Cortex of kidney (tissue), 1 donor: ENCODE measurements at places on chromosomes 2 and 18.

DNA sequence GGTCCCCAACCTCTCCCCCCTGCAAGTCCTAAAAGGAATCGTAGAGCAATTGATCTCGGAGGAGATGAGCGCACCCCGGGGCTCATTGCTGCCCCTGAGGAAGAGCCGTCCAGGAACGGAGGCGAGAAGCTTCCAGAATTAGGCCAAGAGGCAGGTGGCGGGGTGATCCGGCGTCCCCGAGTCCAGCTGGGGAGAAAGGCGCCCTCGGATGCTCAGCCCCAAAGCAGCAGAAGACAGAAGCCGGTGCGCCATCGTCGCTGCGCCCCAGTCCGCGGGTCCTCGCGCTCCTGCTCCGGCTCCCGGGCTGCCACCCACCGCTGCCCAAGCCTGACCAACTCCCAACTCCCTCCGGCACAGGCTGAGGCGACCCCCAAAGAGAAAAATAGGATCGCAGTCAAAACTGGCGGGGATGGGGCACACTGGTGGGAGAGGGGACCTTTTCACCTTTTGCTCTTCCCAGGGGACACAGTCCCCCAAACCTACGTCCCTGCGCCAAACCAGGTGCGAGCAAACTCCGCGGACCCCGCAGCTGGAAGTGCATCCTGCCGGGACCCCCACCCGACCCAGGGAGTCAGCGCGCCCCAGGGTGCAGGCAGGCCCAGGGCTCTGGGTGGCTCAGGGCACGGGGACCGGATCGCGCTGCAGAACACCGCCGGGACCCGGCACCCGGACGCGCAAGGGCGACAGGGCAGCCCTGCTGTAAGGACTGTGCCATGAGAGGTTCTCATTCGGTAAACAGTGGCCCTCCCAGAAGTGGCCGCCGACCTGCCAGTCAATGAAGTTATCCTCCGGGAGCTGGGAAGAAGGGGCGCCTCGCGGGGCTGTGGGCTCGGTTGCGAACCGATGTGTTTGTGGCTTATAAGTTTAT lies 8.4 kb upstream of the MEIS1 start:
- no peak for DNase-seq

- DNase-seq: no peak
These were observed 25.6 kb upstream of the EFEMP1 start for GRCh38 chr2:55949211-55949610.

DNA sequence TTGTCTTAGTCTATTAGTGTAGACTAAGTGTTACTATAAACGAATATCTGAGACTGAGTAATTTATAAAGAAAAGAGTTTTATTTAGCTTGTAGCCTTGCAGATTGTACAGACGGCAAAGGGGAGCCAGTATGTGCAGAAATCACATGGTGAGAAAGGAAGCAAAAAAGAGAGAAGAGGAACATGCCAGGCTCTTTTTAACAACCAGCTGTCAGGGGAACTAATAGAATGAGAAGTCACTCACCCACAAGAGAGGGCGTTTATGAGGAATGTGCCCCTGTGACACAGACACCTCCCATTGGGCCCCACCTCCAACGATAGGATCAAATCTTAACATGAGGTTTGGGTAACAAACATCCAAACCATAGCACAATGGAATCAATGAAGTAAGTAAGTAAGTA lies 20.6 kb upstream of the ZNF804A start:
- no peak for DNase-seq

GRCh38 chr2:20326163-20326780 lies 24.4 kb downstream of the PUM2 start:
- no peak for DNase-seq

- DNase-seq: no peak
These were observed 218.9 kb downstream of the NDUFA10 start for GRCh38 chr2:239806276-239806675.

DNA sequence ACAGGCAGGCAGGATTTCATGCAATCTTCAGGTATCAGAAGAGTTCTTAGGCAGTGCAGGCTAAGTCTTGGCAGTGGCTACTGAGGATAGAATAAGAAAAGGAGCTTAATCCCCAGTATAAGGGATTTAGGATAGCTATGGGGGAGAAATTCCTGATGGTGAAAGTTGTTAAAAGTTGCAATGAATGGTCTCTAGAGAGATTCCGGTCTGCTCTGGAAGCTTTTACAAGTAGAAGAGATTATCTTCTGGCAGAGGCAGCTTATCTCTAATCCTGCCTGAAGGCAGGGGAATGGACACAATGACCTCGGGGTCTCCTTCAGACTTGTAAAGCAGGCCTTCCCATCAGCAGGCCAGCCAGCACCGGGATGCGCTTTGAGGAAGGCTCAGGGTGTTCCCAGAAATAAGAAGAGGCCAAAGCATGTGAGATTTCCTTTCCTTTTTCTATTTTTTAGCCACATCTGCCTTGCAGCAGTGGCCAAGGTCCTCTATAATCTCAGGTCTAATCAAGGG lies 253.9 kb upstream of the KLHL29 start:
- no peak for DNase-seq

DNA sequence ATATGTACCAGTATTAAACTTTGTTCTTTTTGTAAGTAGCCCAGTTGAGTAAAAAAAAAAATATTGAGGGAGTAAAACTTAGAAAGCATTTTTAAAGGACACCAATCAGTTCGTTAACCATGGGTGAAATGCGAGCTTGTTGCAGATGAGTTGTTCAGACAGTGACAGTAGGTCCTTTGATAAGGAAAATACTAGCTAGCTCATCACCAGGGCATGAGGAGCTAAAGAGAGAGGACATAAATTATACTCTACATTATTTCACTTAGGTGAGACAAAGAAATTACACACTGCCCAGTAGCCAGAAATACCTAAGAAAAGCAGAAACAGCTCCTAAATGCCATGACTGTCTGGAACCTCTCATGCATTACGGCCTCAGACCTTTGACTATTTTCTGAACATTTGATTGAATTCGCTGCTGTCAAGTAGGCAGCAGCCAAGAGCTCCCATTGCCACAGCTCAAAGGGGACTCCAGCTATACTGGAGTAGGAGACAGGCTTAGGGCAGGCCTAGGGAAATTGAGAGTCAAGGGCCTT lies 2.6 kb upstream of the HNRNPLL start:
- no peak for DNase-seq

DNA sequence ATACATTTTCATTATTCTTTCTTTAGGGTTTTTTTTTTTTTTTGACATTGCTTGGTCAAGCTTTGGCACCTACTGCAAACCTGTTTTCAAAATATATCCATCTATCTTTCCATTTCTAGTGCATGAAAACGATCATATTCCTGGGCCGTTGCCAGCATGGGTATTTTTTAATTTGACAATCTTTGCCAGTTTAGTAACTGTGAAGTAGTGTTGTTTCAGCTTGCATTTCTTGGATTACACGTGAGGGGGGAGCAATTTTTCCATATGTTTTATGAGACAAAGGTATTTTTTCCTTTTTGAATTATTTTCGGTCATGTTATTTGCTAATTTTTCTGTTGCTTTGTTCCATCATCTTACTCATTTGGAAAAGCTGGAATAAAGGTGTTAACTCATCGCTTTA lies 40.9 kb downstream of the TSHZ1 start:
- no peak for DNase-seq

- DNase-seq: no peak
These were observed 622.3 kb downstream of the ADCYAP1 start for GRCh38 chr18:1526991-1527390.

DNA sequence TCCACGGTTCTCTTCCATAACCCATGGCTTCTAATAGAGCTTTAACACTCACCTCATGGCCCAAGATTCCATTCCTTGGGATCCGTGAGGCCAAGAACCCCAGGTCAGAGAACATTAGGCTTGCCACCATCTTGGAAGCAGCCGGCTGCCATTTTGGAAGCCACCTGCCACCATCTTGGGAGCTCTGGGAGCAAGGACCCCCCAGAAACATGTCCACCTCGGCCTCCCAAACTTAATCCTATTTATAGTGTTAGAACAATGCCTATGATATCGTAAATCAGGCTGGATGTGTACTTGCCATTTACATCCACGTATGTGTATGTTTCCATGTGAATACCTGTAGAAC lies 39.9 kb upstream of the HAAO start:
- DNase-seq: no peak

DNA sequence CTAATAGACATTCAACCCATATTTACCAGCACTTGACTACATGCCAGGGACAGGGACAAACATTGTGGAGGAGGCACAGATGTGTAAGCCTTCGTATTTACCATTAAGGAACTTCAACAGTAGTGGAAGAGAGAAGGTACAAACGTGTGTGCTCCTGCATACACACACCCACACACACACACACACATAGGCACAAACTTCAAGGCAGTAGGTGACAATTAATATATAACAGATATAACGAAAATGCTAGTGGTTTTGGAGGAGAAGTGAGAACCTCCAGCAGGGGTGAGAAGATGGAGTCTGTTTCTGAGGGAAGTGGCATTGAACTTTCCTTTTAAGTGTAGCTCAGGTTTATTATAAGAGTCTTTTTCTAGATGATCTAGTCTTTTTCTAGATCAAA lies 231.1 kb downstream of the SETBP1 start:
- DNase-seq: no peak

- DNase-seq: no peak
These were observed 270.2 kb downstream of the GBX2 start for GRCh38 chr2:235897992-235898391.

- DNase-seq: no peak
These were observed 10.2 kb downstream of the ASB18 start for GRCh38 chr2:236254001-236254400.

DNA sequence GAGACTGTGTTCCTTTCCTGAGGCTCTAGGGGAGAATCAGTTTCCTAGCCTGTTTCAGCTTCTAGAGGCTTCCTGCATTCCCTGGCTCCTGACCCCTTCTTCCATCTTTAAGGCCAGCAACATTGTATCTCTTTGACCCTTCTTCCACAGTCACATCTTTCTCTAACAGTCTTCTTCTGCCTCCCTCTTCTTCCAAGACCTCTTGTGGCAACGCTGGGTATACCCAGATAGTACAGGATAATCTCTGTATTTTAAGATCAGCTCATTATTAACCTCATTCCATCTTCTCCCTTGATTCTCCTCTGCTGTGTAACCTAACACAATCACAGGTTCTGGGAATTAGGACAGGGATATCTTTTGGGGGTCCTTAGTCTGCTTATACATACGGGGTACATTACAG lies 8.9 kb upstream of the MYL12A start:
- DNase-seq: no peak

DNA sequence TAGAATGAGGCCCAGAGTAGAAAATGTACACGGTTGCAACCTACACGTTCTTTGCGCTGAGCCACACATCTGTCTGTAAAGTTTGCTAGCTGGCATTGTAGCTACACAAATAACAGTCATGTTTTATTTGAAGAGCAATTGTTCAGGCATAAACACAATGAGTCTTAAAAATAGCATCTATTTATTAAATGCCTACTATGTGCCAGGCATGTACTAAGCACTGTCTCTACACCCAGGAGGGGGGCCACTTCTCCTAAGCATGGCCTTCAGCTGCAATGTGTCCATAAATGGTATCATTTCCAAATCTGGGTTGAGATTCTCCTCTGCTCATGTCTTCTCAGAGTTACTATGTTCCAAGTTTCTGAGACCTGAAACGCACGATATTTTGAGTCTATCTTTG lies 156.1 kb upstream of the LMAN1 start:
- DNase-seq: no peak

DNA sequence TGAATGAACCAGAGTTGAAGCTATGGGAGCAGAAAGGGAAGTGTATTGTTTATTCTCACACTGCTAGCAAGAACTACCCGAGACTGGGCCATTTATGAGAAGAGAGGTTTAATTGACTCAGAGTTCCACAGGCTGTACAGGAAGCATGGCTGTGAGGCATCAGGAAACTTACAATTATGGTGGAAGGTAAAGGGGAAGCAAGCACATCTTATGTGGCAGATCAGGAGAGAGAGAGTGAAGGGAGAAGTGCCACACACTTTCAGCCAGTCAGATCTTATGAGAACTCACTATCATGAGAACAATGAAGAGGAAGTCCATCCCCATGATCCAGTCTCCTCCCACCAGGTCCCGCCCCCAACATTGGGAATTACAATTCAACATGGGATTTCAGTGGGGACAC lies 383.2 kb upstream of the SLC14A2 start:
- DNase-seq: no peak

DNA sequence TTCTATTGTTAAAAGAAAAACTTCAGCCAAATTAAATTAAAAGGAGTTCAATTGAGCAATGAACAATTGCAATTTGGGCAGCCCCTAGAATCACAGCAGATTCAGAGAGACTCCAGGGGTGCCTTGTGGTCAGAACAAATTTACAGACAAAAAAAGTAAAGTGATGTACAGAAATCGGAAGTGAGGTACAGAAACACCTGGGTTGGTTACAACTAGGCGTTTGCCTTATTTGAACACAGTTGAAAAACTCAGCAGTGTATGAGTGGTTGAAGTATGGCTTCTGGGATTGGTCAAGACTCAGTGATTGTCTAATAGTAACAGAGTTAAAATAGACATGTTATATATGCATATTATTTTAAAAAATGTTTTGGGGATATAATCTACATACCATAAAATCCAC lies 98.5 kb upstream of the ZSWIM2 start:
- DNase-seq: no peak

- no peak for DNase-seq
These were observed 214.8 kb upstream of the RAB6C start for GRCh38 chr2:129764376-129765325.

DNA sequence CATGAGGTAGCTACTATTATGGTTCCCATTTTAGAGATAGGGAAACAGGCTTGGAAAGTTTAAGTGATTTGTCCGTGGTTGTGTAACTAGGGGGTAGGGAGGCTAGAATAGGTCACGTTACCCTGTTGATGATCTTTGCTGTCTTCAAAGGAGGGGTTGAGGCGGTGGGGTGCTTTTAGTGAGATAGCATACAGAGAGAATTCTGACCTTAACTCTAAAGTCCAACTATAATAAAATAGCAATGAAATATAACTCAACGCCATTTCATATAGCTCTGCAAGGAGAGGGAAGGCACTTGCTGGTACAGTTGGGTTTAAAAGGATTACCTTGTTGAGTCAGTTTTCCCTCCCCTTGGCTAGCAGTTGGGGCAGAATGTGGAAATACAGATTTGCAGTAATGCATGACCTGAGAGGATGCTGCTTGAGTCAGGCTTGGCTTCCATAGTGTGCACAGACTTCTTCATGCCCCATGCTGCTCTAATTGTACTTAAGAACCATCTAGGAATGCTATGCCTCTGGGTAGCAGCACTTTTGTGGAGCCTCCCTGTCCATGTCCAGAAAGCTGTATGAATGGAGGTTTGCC lies 143.9 kb downstream of the LTBP1 start:
- no peak for DNase-seq

- DNase-seq: no peak
These were observed 605 bp downstream of the ZNF2 start for GRCh38 chr2:95166065-95166763.
